Endothelial cell (in vitro differentiated cells): ENCODE measurements at places on chromosomes 2 and 18. TPM values are rescaled to one million over a fixed set of nuclear protein-coding genes. Genes with fewer than 3 reads are reported as not detected.

DNA sequence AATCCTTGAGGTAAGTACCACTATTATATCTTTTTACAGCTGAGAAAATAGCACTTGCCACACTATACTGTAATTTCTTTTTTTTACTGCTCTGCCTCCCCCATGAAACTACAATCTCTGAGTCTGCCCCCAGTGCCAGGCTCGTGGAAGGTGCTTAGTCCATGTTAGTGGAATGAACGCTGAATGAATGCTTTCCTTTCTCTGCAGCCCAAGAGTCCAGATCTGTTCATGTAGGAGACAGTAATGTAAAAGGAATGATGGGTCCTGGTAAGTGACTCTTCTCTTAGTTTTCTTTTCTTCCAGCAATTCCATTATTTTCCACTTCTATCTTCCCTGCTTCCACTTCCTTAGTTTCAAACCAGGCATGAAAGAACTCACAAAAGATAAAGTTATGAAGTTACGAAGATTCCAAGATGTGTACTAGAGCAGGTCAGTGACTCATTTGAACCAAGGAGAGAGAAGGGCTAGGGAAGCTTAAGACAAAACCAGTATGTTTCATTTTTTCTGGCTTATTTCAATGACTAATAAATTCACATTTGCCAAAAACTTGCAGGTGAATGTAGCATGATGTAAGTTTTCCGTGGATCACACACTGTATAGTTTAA is 46.0 kb downstream of the ARHGEF33 start:
- no peak overlapping the region for H3K4me3 ChIP-seq
- no peak overlapping the region for H3K27ac ChIP-seq
- H3K27me3 ChIP-seq, result no peaks in the 10 kb centered on the region
- no peaks in the 10 kb centered on the region for H3K36me3 ChIP-seq
- no peaks in the 10 kb centered on the region for H3K4me1 ChIP-seq

DNA sequence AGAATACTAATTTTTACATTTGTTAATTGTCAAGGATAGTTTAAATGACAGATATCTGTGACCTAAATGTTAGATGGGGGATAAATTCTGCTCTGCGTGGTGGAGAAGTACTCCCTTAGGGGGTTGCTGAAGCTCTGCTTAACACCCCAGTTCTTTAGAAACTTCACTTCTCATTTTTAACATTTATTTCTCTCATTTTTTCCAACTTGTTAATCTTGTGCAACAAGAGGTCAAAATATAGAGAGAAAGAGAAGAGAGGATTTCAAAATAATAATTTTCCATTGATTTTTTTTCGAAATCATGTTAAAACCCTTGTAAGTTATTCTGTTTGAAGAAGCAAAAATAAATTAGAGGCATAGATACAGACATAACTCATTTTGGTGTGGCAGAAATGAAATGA is 61.3 kb upstream of the SLC8A1 start:
- no peak overlapping the region for H3K4me3 ChIP-seq
- H3K36me3 ChIP-seq, result no peaks in the 10 kb centered on the region
- no peak for DNase-seq
- H3K27me3 ChIP-seq, result no peaks in the 10 kb centered on the region
- H3K4me1 ChIP-seq, result peaks cover 2% of the 10 kb centered on the region

DNA sequence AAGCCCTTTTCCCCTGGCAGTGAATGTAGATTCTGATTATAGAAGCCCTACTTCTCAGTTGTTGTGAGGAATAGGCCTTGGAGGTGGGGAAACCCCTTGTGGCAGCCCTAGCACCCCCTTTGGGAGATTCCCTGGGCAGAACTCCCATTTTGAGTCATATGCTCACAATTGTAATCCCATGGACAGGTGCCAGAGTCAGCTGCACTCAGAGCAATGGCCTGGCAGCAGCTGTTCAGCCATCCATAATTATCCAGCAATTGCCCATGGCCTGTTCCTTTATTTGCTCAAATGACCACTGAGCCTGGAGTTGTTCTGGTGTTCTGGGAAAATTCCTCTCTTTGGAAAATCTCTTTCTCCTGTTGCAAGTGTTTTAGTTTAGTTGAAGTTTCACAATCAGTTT is 71.7 kb downstream of the PTRHD1 start:
- H3K36me3 ChIP-seq, result peaks cover 5% of the 10 kb centered on the region
- H3K4me3 ChIP-seq, result no peak overlapping the region
- no peak for DNase-seq

- H3K27ac ChIP-seq, result no peak overlapping the region
- DNase-seq, result no peak
- no peaks in the 10 kb centered on the region for H3K4me1 ChIP-seq
- H3K36me3 ChIP-seq, result no peaks in the 10 kb centered on the region
- H3K27me3 ChIP-seq, result peaks cover 4% of the 10 kb centered on the region
Measured at GRCh38 chr2:235588750-235589149, 94.9 kb downstream of the AGAP1 start.

- H3K4me3 ChIP-seq, result no peak overlapping the region
- peaks cover 17% of the 10 kb centered on the region for H3K36me3 ChIP-seq
- no peak overlapping the region for H3K27ac ChIP-seq
- no peak for DNase-seq
Measured at GRCh38 chr18:45712061-45712460, 11.9 kb upstream of the SLC14A1 start.

DNA sequence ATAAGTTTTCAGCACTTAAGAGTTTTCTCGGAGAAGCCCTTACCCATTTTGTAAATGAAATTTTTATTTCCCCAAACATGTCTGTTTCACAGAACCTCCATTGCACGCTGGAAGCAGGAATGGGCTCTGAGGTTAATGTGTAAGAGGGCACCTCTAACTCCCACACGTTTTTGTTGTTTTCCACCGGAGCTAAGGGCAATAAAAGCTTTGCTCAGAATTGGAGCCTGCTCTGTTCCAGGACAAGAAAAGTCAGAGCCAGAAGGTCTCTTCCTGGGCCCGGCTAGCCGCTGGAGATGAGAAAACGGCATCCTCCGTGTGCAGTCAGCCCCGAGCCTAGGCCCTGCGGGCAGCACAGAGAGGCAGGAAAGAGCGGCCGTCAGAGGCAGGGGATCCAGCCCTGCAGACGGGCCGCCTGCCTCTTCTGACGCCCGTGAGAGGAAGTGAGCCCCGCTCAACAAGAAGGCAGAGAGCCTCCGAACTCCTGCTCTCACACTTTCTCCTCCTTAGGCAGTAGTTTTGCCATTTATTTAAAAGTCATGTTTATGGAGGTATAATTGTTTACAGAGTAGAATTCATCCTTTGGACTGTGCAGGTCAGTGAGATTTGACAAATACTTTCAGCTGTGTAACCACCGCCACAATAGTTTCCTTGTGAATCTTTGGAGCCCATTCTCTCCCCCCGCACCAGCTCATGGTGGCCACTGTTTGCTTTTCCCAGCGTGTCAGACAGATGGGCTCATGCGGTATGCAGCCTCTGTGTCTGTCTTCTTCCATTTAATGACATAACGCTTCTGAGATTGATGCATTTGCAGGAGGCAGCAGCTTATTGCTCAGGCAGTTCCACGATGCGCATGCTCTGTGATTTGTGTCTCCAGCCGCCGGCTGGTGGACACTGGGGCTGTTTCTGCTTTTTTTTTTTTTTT is 117.3 kb downstream of the GALR1 start:
- H3K4me3 ChIP-seq, result no peak overlapping the region
- DNase-seq, result no peak
- no peaks in the 10 kb centered on the region for H3K4me1 ChIP-seq
- H3K27me3 ChIP-seq, result peaks cover 3% of the 10 kb centered on the region
- peaks cover 4% of the 10 kb centered on the region for H3K36me3 ChIP-seq
- no peak overlapping the region for H3K27ac ChIP-seq

Gene RPS27A
- total RNA-seq, result 1,292 TPM

DNA sequence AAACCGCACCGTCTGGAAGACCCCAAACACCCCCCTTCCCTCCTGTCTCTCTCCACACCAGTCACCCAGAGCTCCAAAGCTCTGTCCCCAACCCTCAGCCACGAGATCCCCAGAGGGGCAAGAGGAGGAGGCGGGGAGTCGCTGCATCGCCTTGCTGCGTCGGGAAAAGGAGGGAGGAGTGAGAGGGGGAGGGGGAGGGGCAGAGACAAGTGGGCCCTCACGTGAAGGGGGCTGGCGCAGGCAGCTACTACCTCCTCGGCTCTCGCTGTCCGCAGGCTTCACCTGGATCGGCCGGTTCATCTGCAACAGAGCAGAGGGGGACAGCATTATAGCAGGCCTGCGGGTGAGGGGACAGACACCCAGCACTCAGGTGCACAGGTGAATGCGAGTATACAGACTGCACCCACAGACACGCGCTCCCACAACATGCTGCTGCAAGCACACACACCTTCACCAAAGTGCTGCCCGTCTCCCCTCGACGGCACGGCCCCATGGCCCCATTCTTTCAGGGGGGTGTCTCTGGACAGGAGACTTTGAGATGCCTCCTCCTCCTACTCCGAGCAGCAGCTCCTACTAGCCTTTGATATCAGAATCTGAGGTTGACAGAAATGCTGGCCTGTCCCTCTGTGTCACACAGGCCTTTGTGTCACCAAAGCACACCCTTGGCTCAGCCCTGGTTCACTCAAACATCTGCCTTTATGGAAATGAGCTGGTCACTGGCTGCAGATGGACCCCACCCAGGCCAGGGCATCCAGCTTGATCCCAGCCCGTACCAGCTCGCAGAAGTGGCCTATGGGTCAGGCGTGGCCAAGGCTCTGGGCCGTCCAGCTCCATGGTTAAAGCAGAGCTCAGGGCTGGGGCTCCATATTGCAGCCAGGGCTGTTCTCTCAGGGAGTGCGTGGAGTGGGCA is 243.8 kb downstream of the CELF4 start:
- no peak overlapping the region for H3K4me3 ChIP-seq
- peaks cover 15% of the 10 kb centered on the region for H3K27me3 ChIP-seq
- H3K36me3 ChIP-seq, result no peaks in the 10 kb centered on the region
- no peaks in the 10 kb centered on the region for H3K4me1 ChIP-seq
- no peak overlapping the region for H3K27ac ChIP-seq

- H3K27ac ChIP-seq, result no peak overlapping the region
- H3K27me3 ChIP-seq, result peaks cover 6% of the 10 kb centered on the region
- no peaks in the 10 kb centered on the region for H3K36me3 ChIP-seq
- peaks cover 3% of the 10 kb centered on the region for H3K4me1 ChIP-seq
- H3K4me3 ChIP-seq, result no peak overlapping the region
Measured at GRCh38 chr18:74234326-74235171, 57.2 kb downstream of the CYB5A start.

GRCh38 chr2:21415234-21415633 is 291.5 kb downstream of the TDRD15 start:
- no peaks in the 10 kb centered on the region for H3K36me3 ChIP-seq
- H3K4me1 ChIP-seq, result no peaks in the 10 kb centered on the region
- DNase-seq, result no peak
- no peak overlapping the region for H3K4me3 ChIP-seq
- peaks cover 1% of the 10 kb centered on the region for H3K27me3 ChIP-seq
- H3K27ac ChIP-seq, result no peak overlapping the region

DNA sequence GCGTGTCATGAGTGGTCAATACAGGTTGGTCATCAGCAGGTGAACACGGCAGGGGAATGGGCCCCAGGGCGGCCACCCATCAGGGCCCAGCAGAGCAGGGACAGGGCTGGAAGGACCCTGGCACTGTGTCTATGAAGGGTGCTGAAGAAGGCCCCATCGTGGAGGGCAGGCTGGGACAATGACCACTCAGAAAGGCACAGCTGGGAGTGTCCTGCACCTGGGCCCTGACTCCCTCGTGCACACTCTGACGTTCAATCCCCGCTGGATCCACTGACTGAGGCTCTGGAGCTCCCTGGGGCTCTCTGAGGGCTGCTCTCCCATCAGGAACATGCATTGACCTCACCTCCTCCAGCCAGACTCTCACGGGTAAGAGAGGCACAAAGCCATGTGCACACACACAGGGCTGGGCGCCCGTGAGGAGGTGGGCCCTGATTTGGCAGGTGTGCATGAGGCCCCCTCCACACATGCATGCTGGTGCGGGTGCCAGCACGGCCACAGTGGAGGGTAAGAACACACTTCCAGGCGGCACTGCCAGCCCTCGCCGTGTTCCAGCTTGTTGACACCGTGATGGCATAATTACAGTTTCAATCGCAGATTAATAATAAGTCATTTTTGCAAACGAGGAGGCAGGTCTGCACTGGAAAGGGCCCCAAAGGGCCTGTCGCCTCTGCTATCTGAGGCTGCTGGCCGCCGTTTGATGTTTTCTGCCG is 58.5 kb downstream of the SMAD7 start:
- no peak for DNase-seq
- H3K4me1 ChIP-seq, result peaks cover 19% of the 10 kb centered on the region
- H3K27ac ChIP-seq, result no peak overlapping the region
- H3K36me3 ChIP-seq, result no peaks in the 10 kb centered on the region

- H3K4me3 ChIP-seq, result no peak overlapping the region
- H3K27ac ChIP-seq, result peak overlapping the region; percentile 24
- H3K4me1 ChIP-seq, result peaks cover 23% of the 10 kb centered on the region
- no peak for DNase-seq
- no peaks in the 10 kb centered on the region for H3K36me3 ChIP-seq
Measured at GRCh38 chr18:48889981-48890762, 60.6 kb downstream of the SMAD7 start.

GRCh38 chr2:191365089-191365488 is 119.9 kb downstream of the MYO1B start:
- peaks cover 9% of the 10 kb centered on the region for H3K4me1 ChIP-seq
- peaks cover 1% of the 10 kb centered on the region for H3K27me3 ChIP-seq
- no peak for DNase-seq
- H3K4me3 ChIP-seq, result no peak overlapping the region

Gene CMPK2
- 0.49 TPM for total RNA-seq

DNA sequence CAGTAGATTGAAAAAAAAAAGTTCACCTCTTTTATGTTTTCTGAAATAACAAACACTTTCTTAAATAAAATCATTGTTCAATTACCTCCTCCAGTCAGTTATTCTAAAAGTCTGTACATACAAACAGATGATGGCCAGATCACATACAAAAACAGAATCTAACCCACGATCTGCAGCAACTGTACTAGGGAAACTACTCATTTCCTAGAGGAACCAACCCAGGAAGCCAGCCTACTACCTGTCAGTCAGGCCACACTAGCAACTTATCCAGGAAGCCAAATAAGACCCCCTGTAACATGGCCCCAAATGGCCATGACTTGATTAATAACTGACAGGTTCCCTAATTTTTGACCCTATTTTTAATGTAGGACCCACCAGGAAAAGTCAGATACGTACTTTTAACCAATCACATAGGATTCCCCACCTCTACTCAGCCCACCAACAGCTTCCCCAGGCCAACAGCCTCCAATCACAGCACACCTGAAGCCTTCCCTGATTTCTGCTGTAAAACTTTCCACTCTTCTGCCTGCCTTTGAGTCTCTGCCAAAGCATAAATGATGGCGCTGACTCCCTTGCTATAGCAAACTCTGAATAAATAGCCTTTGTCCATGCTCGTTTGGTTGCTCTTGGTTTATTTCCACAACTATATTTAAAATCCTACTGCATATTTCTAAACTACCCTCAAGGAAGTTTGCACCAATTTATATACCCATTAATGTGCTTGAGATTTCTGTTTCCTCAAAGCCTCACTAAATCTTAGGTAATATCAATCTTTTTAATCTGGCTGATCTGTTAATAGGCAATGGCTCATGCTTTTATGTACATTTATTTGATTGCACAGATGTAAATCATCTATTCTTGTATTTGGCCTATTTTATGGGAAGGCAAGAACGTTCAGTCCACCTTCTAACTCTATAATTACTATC is 486.4 kb downstream of the FBXO15 start:
- H3K4me3 ChIP-seq, result no peak overlapping the region
- peaks cover 5% of the 10 kb centered on the region for H3K27me3 ChIP-seq
- H3K4me1 ChIP-seq, result peaks cover 19% of the 10 kb centered on the region
- no peaks in the 10 kb centered on the region for H3K36me3 ChIP-seq
- DNase-seq, result no peak
